CD4-positive, alpha-beta T cell treated with Interleukin-6 at 100 ng/mL for 8 hours (primary cell): ENCODE measurements at places on chromosomes 7 and 10.
A peak's percentile ranks its signal among the peaks of the same experiment; 100 is the strongest.

GRCh38 chr10:121102706-121103105 is 251.5 kb downstream of the WDR11 start:
- no peak for DNase-seq

GRCh38 chr7:7803715-7804178 is 85.3 kb upstream of the RPA3 start:
- DNase-seq: no peak

GRCh38 chr7:7414791-7415603 is 120.7 kb downstream of the COL28A1 start:
- DNase-seq: no peak

GRCh38 chr10:25811052-25811685 is 122.9 kb upstream of the MYO3A start:
- no peak for DNase-seq

- no peak for DNase-seq
Measured at GRCh38 chr10:123249894-123250293, 95.7 kb downstream of the BUB3 start.

DNA sequence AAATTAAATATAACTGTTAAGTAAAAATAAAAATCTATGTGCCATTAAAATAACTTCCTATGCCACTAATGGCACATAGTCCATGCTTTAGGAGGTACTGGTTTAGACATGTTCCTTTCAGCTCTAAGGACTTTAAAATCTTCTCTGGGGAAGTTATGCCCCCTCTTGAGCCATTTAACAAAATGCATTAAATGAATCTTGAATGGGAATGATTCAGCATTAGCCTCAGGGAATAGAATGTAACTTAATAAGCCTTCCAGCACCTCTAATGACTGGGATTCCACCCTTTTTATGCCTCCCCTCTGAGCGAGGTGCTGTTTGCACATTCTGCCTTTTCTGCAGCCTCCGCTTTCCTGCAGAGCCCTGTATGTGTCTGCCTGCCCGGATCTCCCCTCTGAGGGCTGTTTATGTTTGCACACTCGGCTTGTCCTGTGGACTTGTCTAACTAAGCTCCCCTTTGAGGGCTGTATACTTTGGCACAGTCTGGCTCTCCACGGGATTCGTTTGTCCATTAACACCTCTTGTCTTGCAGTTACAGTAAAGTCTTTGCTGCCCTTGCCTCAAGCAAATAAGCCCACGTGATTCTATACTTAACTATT is 108.4 kb upstream of the HPS1 start:
- DNase-seq: no peak

GRCh38 chr10:383519-383918 is 248.3 kb downstream of the ZMYND11 start:
- no peak for DNase-seq

DNA sequence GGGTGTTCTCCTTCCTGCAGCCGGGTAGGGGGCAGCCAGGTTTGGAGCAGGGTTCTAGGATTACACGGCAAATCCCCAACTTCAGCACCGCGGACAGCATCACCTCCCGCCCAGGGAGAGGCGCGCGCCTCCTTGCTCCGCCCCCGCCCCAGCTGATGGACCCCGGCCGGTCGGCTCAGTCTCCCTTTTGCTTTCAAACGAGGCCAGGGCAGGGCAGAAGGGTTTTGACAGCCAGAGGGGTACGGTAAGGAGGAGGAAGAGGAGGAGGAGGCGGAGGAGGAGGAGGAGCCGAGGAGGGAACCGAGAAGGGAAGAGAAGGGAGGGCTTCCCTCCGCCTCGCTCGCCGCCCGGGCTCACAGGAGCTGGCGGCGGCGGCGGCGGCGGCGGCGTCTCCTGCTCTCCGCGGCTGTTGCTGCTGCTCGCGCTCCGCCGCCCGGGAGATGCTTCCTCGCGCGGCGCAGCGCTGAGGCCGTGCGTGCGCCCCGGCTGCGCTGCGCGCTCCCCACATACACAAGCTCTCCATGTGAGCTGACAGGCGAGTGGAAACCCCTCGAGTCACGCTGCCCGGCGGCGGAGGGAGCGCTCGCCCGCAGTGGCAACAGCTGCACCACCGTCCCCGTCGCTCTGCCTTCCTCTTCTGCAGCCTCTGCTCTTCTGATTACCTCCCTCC is 615 bp upstream of the CNTNAP2 start:
- no peak for DNase-seq

DNA sequence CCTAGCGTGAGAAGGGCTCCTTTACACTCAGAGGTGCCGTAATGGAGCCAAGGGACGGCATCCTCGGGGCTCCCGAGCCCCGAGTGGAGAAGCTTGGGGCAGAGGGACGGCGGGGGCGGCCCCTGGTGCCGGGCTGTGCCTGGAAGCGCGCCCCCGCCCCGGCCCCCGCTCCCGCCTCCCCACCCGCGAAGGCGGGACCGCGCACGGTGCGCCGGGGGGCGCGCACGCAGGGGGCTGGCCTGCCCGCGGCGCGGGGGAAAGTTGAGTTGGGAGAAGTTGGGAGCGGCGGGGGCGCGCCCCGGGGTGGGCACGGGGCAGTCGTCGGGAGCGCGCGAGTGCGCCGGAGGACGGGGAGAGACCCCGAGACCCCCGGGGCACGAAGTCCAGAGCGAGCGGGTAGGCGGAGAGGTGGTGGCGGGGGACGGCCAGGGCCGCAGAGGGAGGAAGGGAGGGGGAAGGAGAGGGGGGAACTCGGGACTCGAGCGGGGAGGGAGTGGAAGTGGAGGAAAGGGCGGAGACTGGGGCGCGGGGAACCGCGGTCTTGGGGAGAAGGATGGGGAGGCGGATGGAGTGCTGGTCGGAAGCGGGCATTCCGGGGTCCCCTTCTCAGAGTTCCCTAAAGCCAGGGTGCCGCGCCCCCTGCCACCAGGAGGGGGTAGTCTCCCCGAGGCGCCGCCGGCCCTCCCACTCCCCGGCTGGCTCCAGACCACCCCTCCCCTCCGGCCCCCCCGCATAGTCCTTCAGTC is at the start of gene SLC4A2:
Gene SLC4A2 (plus strand): TSS at position 223 of the 746 bp plus-strand sequence. CDS start 2,399 bp downstream, outside the sequence.
- peak; percentile 58 for DNase-seq

- no peak for DNase-seq
Measured at GRCh38 chr10:20765066-20765465, 132.0 kb downstream of the NEBL start.

- no peak for DNase-seq
Measured at GRCh38 chr10:98107644-98108430, 26.6 kb upstream of the R3HCC1L start.

DNA sequence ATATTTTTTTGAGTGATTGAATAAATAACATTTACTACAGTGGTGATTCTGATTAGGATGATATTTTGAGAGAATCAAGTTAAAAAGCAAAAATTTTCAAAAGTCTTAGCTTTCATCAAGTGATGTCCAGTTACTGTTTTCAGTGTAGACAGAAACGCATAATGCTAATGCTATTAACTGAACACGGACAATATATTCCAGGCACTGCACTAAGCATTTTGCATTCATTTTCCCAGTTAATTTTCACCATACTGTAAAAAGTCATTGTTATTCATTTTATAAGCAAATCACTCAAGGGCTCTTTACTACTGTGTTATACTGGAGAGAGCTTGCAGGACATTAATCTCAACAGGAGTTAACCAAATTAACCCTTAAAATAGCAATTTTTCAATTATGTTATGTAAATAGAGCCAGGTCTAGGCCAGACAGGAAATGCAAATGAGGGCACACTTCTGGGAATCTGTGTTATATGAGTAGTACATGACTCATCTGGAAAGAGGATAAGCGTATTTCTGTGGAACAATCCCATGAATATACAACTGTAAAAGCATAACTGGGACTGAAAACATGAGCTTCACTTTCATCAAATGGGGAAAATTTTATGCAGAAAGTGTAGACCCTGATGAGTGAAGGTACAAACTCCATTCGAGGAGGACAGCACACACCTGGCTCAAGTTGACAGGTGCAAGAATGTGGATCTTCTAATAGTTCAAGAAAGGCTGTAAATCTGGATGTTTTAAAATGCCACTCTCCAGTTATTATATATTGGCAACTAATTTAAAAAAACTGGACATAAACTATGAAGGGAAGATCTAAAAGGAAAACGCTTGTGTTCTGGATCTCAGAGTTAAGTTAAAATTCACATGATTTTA is 75.4 kb downstream of the ANK3 start:
- no peak for DNase-seq

DNA sequence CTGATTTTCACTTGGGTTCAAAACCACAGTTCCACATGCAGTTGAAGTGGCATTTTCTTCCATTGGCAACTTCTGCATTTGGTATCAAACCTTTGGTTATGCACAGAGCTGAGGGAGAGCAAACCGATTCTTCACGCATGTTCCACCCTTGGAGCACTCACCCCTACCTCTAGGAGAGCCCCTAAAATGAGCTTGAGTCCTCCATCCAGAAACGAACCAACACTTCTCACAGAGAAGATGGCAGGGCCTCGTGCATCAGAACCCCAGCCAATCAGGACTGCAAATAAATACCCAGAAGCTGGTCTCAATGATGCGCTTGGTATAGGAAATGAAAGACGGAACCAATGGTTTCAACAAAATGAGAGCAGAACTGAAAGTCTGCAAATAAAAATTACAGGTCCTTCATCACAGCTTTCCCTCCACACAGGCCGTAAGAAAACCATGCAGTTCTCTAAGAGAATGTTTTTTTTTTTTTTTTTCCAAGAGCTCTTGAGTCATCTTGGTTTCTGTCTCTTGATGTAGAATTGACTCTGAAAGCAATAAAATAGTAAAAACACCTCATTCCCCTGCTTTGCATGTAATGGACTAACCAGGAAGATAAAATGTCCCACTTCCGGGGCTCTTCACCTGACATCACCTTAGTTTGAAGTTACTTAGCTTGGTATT is 23.9 kb downstream of the KLF6 start:
- peak; percentile 50 for DNase-seq

DNA sequence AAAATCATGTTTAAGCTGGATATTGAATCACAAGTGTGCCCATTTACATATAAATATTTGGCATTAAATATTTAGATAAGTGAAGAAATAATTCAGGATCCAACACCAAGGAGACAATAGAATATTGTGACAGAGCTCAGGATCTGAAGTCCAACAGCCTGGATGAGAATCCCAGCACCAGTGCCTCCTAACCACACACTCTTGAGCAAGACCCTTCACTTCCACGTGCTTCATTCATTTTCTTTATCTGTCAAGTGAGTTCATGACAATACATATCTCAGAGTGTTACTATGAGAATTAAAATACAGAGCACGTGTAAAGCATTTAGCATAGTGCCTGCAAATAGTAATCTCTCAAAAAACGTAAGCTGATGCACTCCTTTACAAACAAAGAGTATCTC is 78.4 kb upstream of the IKZF1 start:
- no peak for DNase-seq

DNA sequence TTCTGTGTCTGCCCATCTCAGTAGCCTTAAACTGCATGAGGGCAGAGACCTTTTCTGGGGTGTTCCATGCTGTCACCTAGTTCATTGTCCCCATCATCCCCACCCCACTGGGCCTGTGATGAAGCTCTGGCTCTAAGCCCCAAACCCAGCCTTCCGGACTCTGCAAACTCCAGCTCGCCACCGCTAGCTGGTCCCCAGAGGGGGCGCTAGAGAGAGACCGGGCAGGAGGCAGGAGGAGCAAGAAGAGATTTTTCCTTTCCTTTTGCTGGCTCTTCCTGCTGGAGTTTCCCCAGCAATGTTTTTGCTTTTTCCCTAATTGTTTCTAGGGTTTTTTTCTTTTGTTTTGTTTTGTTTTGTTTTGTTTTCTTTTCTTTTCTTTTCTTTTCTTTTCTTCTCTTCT is 234.4 kb downstream of the TEX36 start:
- no peak for DNase-seq
